Kidney capillary endothelial cell (primary cell): ENCODE measurements at places on chromosomes 6 and 20.

GRCh38 chr6:87645080-87645479 lies 55.1 kb downstream of the ORC3 start:
- DNase-seq: no peak

- DNase-seq: no peak
Observed at GRCh38 chr6:54289426-54289825, 18.8 kb upstream of the TINAG start.

DNA sequence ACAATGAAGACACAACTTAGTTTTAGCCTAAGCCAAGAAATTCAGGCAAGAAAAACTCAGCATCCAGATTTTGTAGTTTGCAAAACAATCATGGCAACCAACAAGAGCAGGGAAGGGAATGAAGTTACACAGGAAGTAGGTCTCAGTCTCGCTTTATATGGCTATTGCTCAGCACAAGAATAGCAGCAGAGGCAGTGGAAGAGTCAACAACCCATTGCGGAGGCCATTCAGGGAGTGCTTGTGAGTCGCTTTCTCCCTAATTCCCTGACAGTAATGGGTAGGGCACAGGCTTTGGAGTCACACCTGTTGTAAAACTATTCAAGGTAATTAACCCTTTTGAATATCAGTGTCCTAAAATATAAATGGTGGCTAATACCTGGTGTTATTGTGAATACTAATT lies 238.5 kb downstream of the HDGFL1 start:
- no peak for DNase-seq

DNA sequence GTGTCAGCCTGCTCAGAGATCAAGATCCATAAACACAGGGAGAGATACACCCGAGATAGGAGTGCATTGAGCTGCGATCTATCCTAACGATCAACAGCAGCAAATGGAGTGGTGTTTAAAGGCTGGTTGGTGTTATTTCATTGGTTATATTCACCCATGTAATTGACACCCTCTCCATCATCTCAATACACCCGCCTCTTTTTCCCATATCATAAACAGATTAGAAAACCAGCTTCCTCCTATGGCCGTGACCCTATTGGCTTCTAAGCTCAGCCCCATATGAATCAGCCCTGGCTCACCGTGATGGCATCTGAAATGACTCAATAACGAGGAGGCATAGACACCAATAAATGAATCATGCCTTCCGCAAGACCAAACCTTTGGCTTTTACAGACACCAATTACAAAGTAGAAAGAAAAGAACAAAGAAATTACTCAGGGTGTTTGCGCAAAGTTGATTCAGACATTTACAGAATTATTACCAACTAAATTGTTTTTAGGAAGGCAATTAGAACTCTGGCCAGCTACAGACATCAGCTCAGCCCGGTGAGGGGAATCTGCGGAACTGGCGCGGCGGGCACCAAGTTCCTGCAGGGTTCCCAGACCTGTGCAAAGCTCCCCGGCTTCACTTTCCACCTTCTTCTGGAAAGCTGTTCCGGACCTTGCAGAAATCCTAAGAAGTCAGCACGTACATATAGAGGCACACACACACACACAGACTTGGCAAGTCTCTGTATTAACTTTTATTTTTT lies 11.5 kb downstream of the PMEPA1 start:
- DNase-seq: peak; percentile 100

DNA sequence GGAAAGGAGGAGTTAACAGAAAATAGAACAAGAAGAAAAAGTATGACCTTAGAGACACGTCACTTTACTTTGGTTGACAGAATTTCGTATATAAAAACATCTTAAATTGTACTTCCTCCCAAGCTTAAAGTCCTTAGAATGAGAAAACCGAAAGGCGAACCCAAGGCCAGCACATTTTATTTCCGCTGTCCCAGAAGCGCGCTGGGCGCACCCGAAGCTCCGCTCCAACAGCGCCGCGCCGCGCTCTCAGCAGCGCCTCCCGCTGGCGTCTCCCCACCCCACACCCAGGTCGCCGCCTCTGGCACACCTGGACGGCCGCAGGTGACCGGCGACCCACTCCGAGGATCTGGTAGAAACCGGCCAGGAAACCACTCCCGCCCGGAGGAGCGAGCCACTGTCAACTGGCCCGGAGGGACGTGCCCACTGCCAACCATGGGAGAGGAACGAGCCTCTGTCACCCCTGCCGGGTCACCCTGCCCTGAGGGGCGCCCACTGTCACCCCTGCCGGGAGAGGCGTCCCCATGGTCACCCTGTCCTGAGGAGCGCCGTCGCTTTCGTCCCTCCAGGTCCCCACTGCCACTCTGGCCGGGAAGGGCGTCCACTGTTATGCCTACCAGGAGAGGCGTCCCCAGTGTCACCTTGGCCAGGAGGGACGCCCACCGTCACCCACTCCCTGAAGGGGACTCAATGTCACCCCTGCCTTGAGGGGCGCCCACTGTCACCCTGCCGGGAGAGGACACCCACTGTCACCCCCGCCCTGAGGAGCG lies 824 bp downstream of the MPC1 start:
- peak; percentile 58 for DNase-seq

DNA sequence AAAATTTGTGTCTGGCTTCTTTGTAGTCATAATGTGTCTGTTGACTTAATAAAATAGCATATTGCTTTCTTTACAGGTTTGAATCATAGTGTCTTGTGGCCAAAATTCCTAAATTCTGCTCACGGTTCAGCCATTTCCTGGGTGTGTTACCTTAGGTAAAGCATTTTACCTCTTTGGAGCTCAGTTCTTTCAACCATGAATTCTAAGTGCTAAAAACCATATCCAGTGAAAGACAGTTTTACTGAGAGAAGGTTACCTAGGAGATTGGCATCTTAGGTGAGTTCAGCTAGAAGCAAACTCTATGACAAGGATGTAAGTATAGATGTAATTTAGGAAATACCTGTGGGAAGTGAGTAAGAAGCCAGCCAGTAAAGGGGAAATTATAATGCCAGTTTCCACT lies 20.7 kb downstream of the CRYBG1 start:
- DNase-seq: no peak

DNA sequence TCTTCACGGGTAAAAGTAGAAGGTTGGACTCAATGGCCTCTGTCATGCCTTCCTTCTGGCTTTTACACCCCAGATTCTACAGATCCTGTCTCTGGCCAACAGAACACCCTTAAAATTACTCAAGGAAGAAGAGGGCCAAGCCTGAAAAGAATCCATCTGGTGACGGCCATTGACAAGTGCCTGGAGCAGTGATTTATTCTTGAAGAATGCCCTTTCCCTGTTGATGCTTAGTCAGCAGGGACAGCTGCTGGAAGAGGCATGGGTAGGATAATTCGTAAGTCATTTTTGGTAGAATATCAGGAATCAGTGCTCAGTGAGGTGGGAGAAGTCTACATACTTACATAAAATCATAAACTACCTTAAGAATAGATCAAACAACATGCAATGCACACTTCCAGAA lies 397.9 kb downstream of the SAMD5 start:
- no peak for DNase-seq

GRCh38 chr6:87806635-87807034 lies 104.6 kb upstream of the AKIRIN2 start:
- no peak for DNase-seq

- no peak for DNase-seq
Observed at GRCh38 chr6:24613361-24614042, 32.5 kb downstream of the KIAA0319 start.

DNA sequence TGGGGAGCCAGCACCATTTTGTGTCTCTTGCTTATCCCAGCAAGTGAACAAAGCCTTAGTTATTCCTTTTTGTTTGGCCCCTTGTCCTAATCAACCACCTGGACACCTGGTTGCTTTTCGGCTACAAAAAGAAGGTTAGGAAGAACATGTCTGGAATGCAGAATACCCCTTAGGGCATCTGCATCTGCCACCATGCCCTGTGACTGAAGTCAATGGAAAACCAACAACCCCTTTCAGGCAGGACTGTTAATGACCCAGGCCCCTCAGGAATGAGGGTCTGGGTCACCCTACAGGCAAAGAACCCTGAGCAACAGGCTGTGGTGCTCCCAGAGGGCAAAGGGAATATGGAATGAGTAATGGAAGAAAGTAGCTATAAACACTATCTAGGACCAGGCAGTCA lies 78.5 kb downstream of the PDE10A start:
- DNase-seq: no peak

GRCh38 chr20:47361057-47361915 lies 4.8 kb upstream of the ZMYND8 start:
- DNase-seq: no peak

DNA sequence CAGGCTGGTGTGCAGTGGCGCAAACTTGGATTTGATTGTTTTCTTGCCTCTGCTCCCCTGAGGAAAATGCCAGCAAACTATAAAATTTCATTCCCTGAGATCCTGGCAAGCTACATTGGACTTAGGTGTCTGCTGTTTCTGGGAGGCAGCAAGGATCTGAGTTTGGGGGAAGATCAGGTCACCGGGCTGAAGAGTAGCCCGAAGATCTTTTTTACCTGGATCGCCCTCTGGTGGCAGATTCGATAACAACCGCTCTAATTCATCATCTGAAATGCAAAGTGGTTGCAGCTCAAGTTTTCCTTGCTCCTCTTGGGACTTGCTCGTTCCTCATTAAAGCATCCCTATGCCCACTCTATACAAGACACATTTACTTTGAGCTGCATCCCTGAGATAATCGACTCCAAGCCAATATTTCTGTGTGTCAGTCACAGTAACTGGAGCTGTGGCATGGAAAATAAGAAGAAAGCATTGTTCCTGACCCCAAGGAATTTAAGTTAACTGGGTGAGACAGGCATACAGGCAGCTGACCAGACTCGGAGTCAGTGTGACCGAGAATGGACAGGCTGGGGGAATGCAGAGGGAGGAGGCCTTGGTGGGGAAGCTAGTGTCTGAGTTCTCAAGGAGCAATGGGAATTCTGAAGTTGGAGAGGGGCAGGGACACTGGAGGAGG lies 131.8 kb upstream of the PROKR2 start:
- DNase-seq: peak; percentile 49

- no peak for DNase-seq
Observed at GRCh38 chr6:42391441-42391840, 60.3 kb downstream of the TRERF1 start.

DNA sequence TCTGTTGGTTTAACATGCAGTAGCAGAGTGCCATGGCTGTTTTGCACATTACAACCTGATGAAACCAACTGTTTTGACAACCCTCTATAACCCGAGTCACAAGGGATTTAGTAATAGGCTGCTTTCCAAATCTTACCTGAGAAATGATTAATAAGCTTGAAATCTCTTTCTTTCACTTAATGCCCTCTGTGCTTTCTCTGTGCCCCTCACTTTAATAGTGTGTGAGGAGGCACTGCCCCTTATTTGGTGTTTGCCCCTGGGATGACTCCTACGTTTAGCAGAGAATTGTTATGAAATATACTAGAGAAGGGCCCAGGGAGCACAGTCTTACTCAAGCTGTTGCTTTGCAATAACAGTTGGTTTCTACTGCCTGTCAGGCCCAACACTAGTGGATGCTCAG lies 31.0 kb upstream of the PTCHD4 start:
- no peak for DNase-seq

GRCh38 chr6:6346427-6347023 lies 26.1 kb upstream of the F13A1 start:
- DNase-seq: no peak

- DNase-seq: no peak
Observed at GRCh38 chr6:131828080-131828479, 20.3 kb downstream of the ENPP1 start.

DNA sequence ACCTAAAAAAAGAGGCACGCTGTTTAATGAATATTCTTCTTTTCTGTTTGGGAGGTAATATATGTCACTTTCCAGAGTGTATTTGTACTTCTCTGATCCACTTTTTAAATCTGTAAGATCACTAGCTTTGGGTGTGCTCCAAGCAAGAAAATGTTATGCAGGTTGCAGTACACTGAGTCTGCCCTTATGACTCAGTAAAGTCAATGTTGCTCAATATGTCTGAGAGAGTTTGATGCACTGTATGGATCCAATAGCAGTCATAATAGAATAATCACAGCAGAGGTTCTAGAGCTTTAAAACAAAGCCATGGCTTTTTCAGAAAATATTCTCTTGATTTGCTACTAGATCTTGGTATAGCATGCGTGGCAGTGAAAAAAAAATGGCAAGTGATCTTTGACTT lies 525.3 kb upstream of the HTR1E start:
- DNase-seq: no peak

- no peak for DNase-seq
Observed at GRCh38 chr20:19975901-19976300, 41.3 kb upstream of the NAA20 start.

- DNase-seq: no peak
Observed at GRCh38 chr6:105111871-105112270, 67.9 kb downstream of the POPDC3 start.

DNA sequence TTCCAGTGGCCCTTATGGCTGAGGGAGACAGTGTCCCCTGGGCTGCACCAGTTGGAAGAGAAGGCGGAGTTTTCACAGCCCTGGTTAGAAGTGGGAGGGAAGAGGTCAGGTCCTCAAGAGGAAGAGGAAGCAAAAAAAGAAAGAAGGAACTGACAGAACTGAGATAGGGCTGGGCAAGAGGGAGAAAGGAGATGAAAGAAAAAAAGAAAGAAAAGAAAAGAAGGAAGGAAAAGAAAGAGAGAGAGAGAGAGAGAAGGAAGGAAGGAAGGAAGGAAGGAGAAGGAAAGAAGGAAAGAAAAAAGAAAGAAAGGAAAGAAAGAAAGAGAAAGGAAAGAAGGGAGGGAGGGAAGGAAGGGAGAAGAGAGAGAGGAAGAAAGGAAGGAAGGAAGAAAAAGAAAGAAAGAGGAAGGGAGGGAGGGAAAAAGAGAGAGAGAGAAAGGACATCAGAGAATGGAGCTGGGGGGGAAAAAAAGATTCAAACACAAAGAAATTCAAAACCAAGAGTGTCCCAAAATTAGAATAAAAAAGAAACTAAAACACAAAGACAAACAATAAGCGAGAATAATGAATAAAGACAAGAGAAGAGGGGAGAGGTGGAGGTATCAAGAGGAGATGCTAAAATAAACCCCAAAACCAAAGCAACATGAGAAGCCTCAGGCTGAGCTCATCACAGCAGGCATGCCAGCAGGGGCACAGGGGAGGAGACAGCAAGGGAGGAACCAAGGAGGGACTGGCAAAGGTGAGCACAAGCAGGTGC lies 5.3 kb upstream of the FUCA2 start:
- no peak for DNase-seq

DNA sequence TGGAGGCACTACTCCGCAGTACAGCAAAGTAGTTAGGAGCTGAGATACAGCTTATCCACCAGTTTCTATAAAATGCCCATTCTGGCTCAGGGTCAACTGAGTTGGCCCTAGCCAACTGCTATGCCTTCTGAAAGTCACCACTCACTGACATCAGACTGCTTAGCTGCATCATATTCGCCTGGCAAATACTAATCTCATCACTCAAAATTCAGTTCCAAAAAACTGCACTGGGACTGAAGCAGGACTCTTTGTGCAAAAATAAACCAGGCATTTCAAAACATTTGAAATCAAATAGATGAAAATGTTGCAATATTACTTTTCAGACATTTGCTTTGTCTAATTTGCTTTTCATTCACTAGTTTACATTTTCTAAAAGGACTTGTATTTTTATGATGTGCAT lies 230.0 kb downstream of the ALDH8A1 start:
- DNase-seq: no peak

GRCh38 chr6:32046450-32047083 lies 8.4 kb downstream of the CYP21A2 start:
- no peak for DNase-seq
